ENCODE measurements at places on chromosomes 11 and 22.
A peak's percentile ranks its signal among the peaks of the same experiment; 100 is the strongest.

DNA sequence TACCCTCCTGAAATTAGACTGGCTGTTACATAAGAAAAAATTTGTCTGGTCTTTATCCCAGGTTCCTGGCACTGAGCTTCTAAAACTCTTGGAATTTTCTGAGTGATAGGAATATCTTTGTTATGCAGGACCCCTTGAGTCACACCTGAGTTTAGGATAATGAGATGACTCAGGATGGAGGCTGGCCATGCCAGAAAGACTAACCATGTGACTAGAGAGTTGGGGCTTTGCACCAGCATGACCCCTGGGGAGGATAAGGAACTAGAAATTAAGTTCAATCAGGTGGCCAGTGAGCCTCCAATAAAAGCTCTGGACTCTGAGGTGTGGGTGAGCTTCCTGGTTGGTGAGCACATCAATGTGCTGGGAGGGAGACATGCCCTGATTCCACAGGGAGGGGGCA, 88.1 kb downstream of the XRRA1 start:
- peak; percentile 56 for ATAC-seq

DNA sequence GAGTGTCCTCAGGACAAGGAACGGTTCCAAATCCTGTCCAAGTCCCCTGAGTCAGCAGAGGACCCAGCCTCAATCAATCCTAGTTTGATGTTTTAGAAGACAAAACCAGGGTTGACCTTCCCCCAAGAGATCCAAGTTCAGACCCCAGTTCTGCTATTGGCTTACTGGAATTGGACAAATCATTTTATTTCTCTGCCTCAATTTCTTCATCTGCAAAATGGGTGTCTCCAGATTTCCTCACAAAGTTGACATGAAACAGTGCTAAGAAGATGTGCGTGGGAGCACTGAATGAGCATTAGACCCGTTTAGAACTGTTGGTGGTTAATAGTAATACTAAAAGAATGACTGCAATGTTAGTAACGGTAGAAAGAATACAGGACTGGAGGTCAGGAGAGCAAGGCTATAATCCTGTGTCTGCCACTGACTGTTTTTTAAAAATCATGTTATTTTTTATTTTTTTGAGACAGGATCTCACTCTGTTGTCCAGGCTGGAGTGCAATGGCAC, 32.8 kb upstream of the SCUBE1 start:
- no peak for ATAC-seq

GRCh38 chr11:75056814-75057213, 39.9 kb downstream of the OR2AT4 start:
- ATAC-seq, result no peak

DNA sequence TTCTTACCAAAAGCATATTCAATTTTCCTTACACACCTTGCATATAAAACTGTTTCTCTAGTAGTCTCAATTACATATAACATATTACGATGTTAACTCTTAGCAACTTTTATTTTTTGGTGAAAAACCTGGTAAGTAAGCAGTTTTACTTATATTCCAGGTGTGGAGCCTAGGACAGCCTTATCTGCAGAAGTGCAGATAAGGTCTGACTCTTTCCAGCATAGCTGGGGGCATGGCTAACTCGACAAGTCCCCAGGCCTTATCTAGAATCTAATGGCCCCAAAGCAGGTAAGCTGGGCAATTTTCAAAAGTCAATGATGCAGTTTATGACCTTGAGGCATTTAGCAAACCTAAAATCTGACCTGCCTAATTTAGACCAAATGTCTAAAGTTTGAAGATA, 4.2 kb upstream of the C1QTNF6 start:
- no peak for ATAC-seq

DNA sequence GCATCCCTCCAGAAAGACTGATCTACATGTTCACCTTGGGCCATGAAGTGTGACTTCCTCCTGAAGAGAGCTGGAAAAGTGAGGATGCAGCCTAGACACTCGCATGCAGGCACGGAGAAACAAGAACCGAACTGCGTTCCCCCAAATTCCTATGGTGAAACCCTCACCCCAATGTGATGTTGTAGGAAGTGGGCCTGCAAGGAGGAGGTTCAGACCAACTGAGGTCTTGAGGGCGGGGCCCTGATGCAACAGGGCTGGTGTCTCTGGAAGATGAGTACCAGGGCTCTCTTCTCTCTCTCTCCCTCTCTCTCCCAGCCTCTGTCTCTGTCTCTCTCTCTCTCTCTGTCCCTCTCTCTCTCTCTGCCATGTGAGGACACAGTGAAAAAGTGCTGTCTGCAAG, 501.1 kb downstream of the BRD1 start:
- no peak for ATAC-seq

DNA sequence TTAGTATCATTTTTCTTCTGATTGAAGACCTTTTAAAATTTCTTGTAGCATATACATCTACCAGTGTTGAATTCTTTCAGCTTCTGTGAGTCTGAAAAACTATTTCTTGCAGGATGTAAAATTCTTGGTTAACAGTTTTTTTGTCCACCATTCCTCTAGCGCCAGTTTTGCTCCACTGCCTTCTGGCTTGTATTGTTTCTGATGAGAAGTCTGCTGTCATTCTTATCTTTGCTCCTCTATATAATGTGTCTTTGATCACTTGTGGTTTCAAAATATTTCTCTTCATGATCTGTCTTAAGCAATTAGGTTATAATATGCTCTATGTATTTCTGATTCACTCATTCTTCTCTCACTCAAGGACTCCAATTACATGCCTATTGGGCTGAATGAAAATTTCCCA, 152.3 kb downstream of the INSC start:
- no peak for ATAC-seq

DNA sequence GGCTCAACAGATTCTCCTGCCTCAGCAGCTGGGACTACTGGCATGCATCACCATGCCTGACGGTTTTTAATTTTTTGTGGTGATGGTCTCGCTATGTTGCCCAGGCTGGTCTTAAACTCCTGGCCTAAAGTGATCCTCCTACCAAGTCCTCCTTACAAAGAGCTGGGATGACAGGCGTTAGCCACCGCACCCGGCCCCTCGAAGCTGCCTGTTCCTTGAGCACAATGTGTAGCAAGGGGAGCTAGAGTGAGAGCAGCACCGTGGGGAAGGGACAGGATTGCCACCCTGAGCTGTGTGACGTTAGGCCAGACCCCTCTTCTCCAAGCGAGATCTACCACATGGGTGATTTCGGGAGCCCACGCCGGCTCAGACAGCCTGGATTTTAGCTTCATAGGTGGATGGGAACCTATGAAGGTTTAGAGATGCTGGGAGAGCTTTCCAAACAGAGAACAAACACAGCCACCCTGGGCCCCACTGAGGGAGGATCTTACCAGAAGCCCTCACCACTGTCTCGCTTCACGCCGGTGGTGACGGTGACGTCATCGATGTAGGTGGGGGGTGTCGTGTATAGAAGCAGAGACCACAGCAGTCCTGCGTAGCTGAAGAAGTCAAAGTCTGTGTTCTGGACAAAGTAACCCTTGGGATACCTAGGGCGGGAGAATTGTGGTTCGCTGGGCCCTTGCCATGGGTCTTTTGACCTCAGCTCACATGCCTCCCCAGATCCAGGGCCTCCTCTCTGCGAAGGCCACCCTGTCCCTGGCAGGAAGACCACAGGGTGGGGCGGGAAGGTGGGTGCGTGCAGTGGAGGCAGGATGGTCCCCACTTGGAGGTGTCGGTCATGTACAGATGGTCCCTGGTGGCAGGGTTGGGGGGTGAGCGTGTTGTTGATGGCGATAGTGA, 23.1 kb downstream of the RGL4 start:
- no peak for ATAC-seq

GRCh38 chr11:102416976-102417375, 35.6 kb downstream of the TMEM123 start:
- ATAC-seq, result no peak

DNA sequence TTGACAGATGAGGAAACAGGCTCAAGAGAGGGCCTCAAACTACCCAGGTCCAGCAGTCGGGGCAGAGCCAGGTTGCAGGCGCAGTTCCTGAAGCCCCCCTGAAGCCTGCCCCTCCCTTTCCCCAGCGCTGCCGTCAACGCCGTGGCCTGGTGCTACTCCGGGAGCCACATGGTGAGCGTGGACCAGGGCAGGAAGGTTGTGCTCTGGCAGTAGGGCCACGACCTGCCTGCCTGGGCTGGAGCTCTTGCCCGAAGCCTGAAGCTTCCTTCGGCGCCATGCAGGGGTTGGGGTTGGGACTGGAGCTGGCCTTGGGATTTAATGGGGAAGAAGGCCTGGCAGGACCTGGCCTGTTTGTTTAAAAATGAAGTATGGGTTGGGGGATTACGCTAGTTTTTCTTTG, 15.0 kb downstream of the ATG16L2 start:
- no peak for ATAC-seq

DNA sequence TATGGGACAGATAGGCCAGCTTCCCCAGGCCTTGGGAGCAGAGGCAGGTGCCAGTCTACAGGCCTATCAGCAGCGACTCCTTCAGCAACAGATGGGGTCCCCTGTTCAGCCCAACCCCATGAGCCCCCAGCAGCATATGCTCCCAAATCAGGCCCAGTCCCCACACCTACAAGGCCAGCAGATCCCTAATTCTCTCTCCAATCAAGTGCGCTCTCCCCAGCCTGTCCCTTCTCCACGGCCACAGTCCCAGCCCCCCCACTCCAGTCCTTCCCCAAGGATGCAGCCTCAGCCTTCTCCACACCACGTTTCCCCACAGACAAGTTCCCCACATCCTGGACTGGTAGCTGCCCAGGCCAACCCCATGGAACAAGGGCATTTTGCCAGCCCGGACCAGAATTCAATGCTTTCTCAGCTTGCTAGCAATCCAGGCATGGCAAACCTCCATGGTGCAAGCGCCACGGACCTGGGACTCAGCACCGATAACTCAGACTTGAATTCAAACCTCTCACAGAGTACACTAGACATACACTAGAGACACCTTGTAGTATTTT, 26.6 kb upstream of the L3MBTL2 start:
- no peak for ATAC-seq

GRCh38 chr22:35930933-35931332, 97.7 kb downstream of the RBFOX2 start:
- ATAC-seq, result peak; percentile 83
